ENCODE measurements at places on chromosomes 1 and 21.

GRCh38 chr1:61481315-61481715 lies 243.6 kb downstream of the TM2D1 start:
- no peaks in the 10 kb centered on the region for H3K36me3 ChIP-seq
- H3K27me3 ChIP-seq: peaks cover 35% of the 10 kb centered on the region
- H3K4me1 ChIP-seq: no peaks in the 10 kb centered on the region
- no peak overlapping the region for H3K4me3 ChIP-seq
- no peak for DNase-seq

DNA sequence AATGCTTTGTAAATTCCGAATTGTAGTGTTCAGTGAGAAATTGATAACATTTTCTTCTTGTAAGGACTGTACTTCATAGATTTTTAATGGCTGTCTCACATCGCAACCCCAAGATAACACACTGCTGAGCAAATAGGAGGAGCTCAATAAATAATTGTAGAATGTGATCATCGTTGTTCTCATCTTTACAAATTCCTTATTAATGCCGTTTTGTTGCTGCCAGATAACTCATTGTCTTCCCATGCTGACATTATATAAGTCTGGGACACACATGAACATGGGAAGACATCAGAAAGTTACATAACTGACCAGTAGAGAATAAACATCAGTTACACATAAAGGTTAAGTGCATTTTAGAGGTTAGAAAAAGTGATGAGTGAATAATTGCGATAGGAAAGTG lies 46.4 kb upstream of the TSPAN2 start:
- no peak for DNase-seq
- H3K36me3 ChIP-seq: no peaks in the 10 kb centered on the region
- H3K4me3 ChIP-seq: no peak overlapping the region
- peaks cover 3% of the 10 kb centered on the region for H3K4me1 ChIP-seq
- H3K27me3 ChIP-seq: peaks cover 6% of the 10 kb centered on the region
- H3K27ac ChIP-seq: no peak overlapping the region

- H3K27me3 ChIP-seq: peaks cover 2% of the 10 kb centered on the region
- H3K4me1 ChIP-seq: peaks cover 11% of the 10 kb centered on the region
- no peak overlapping the region for H3K27ac ChIP-seq
- H3K36me3 ChIP-seq: peaks cover 23% of the 10 kb centered on the region
Measured at GRCh38 chr21:44368711-44369446, 15.5 kb downstream of the TRPM2 start.

- peaks cover 10% of the 10 kb centered on the region for H3K4me1 ChIP-seq
- peaks cover 5% of the 10 kb centered on the region for H3K36me3 ChIP-seq
- no peak for DNase-seq
- no peak overlapping the region for H3K27ac ChIP-seq
- no peak overlapping the region for H3K4me3 ChIP-seq
- H3K27me3 ChIP-seq: no peaks in the 10 kb centered on the region
Measured at GRCh38 chr1:70318191-70318590, 36.3 kb downstream of the ANKRD13C start.

- H3K36me3 ChIP-seq: no peaks in the 10 kb centered on the region
- no peak overlapping the region for H3K4me3 ChIP-seq
- no peaks in the 10 kb centered on the region for H3K27me3 ChIP-seq
- no peaks in the 10 kb centered on the region for H3K4me1 ChIP-seq
- no peak overlapping the region for H3K27ac ChIP-seq
- no peak for DNase-seq
Measured at GRCh38 chr1:107991371-107992066, 26.5 kb upstream of the VAV3 start.

DNA sequence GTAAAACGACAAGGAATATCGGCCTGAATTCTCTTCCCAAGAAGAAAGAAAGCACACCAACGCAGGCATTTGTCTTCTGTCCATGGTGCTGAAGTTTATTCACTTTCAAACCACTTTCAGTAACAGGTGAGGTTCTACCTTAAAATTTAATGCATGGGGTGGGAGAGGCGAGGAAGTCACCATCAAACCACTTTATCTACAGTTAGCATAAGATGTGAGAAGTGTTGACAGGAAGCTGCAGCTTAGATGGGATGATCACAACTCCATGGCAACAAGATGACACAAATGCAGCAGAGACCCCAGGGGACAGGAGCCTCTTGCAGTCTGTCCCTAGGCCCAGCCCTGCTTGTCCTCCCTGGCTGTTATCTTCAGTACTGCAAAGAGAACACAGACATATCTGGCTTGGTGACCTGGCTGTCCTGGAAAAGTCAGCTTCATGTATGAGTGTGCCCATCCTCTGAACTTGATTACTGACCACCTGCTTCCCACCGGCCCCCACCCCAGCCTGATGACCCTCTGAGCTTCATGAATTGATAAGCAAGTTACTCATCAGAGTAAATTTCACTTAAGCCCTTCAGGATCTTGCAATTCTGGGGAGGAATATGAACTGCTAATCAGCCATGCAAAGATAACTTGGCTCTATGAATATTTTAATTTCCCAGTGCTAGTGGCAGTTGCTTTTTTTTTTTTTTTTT lies 1.8 kb downstream of the NPPA start:
- H3K4me3 ChIP-seq: no peak overlapping the region
- peaks cover 4% of the 10 kb centered on the region for H3K36me3 ChIP-seq
- no peak for DNase-seq
- H3K4me1 ChIP-seq: no peaks in the 10 kb centered on the region
- H3K27me3 ChIP-seq: no peaks in the 10 kb centered on the region

DNA sequence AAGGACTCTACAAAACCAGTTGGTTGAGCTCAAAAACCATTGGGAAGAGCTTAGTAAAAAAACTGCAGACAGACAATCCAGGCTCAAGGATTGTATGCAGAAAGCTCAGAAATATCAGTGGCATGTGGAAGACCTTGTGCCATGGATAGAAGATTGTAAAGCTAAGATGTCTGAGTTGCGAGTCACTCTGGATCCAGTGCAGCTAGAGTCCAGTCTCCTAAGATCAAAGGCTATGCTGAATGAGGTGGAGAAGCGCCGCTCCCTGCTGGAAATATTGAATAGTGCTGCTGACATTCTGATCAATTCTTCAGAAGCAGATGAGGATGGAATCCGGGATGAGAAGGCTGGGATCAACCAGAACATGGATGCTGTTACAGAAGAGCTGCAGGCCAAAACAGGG lies 104.0 kb upstream of the BMP8A start:
- H3K27ac ChIP-seq: peak overlapping the region; percentile 20
- no peak for DNase-seq
- H3K27me3 ChIP-seq: no peaks in the 10 kb centered on the region
- no peak overlapping the region for H3K4me3 ChIP-seq
- H3K36me3 ChIP-seq: peaks cover 67% of the 10 kb centered on the region

All from activated CD8-positive, alpha-beta memory T cell treated with anti-CD3 and anti-CD28 coated beads, Interleukin-2, amount 10 ng/mL, durations not matched to agents 7 days and 5 days (primary cell).